ENCODE measurements at places on chromosomes 11 and 22.
A peak's percentile ranks its signal among the peaks of the same experiment; 100 is the strongest.

DNA sequence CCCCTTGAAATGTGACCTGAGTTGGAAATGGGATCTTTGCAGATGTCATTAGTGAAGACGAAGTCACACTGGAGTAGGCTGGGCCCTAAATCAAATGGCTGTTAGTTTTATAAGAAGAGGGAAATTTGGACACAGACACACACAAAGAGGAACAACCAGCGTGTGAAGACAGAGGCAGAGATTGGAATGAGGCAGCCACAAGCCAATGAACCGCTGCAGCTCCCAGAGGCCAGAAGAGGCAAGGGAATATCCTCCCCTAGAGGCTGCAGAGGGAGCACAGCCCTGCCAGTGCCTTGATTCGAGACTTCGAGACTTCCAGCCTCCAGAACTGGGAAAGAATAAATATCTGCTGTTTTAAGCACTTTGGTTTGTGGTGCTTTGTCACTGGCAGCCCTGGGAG is 484.5 kb downstream of the MN1 start:
- DNase-seq = no peak

GRCh38 chr11:64232182-64232966 is 2.0 kb upstream of the VEGFB start:
- DNase-seq = no peak

DNA sequence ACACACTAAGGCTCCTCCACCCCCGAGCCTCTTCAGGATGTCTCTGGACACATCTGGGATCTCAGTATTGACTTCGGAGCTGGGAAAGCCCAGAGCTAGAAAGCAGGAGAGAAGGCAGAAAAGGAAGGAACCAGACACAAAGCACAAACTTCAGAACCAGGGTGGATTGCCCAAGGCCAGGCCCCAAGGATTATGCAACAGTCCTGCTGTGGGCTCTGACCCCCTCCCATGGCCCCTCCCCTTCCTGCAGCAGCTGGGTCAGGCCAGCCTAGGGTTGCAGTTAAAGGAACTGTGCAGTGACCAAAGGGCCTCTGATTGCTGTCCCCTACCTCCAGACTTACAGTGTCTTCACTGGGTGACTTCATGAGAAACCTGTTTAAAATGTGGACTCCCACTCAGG is 5.3 kb downstream of the KCNE3 start:
- no peak for DNase-seq

DNA sequence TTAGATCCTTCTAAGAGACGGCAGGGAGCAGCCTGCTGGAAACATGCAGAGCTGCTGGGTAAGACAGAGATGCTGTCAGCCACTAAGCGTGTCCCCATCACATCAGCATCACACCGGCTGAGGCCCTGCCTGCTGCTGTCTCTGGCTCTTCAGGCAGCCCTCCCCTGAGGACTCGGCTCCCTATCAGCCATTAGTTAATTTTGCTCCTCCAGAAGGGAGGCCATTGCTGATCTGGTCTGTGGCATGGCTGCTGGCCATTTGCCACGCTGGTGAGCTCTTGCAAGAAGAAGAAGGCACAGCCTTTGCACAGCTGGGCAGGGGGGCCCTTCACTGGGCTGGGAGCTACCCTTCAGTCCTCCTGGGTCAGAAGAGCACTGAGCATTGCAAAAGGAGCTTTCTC is 131.2 kb upstream of the PARVA start:
- no peak for DNase-seq

- no peak for DNase-seq
Observed at GRCh38 chr22:46737105-46737975, 712 bp downstream of the CERK start.

DNA sequence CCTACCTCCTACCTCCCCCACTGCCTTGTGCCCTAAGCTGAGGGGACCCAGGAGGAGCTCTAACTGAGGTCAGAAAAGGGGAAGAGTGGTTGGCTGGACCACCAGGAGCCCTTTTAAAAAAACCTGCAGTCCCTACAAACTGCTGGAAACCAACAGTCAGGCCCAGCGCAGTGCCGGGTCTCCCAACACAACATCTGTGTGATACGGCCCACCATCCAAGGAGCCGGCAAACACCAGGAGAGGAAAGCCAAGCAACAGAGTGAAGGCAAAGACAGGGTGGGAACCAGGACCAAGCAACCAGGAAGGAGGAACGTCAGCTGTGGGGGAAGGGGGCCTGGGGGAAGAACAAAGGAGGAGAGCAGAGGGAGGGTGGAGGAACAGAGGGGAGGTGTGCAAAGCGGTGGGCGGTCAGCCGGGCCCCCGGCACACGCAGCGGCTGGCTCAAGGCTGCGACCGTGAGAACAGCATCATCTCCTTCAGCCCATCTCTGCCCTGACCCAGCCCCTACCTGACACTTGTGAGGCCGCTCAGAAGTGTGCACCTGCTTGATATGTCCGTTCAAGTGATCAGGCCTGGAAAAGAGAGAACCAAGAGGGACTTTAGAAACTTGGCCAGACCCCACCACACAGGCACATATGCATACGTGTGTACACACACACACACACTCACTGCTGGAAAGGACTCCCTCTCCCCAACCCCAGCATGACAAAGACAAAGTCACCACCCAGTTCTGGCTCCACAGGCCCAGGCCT is 3.6 kb downstream of the PATZ1 start:
- no peak for DNase-seq

DNA sequence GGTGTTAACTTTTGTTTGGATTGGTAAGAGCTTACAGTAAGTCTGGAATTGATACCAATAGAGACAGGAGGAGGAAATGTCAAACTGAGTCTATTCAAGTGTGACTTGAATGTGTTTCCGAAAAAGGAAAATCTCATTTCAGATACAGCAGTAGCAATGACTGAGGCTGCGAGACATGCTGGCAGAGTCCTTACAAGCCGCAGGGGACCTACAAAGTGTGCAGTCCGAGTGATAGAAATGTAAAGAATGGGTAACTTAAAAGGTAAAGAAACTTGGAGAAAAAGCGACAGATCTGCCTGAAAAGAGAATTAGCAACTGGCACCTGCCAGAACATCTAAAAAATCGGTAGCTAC is 444 bp downstream of the CWF19L2 start:
- no peak for DNase-seq

DNA sequence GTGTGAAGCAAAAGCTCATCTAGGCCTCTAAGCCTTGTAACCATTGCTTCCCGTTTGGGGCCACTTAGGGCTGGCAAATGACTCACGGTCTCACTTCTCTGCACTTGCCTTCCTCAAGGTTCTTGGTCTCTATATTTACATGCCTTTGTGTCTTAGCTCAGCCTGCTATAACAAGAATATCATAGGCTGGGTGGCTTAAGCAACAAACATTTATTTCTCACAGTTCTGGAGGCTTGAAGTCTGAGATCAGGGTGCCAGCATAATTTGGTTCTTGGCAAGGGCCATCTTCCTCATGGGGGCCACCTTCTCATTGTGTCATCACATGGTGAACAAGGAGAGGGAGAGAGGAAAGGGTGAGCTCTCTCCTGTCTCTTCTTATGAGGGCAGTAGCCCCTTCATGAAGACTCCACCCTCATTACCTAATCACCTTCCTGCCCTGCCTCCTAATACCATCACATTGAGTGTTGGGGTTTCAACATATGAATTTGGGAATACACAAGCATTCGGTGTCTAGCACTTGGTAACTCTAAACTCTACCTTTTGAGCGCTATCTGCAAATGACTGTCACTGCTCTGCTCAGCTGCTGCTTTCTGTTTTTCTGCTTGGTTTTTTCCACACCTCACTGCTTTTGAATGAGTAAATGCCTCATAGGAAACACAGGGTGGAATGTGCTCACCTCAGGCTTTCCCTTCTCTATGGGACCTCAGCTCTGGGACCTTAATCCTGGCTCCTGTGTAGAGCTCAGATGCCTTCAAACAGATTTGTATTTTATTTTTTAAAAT is 16.2 kb upstream of the ME3 start:
- DNase-seq = no peak

DNA sequence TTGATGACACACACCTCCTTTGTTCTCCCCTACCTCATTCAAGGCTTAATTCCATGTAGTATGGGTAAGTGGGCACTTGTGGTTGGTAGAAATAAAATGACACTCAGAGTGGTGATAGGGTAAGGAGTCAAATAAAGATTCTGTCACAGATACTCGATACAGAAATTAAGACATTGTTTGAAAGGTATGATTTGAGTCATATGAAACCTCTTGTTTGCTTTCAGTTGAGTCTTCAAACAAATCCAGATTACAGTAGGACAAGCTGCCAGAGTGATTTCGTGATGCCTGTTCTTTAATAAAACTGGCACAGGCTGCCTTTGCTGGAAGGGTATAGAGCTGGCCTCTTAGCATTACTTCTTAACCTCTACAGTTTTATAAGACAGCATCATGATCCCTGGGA is 182.4 kb downstream of the SPON1 start:
- no peak for DNase-seq

GRCh38 chr11:66328031-66328301 is 8.3 kb downstream of the RIN1 start:
- peak; percentile 27 for DNase-seq

DNA sequence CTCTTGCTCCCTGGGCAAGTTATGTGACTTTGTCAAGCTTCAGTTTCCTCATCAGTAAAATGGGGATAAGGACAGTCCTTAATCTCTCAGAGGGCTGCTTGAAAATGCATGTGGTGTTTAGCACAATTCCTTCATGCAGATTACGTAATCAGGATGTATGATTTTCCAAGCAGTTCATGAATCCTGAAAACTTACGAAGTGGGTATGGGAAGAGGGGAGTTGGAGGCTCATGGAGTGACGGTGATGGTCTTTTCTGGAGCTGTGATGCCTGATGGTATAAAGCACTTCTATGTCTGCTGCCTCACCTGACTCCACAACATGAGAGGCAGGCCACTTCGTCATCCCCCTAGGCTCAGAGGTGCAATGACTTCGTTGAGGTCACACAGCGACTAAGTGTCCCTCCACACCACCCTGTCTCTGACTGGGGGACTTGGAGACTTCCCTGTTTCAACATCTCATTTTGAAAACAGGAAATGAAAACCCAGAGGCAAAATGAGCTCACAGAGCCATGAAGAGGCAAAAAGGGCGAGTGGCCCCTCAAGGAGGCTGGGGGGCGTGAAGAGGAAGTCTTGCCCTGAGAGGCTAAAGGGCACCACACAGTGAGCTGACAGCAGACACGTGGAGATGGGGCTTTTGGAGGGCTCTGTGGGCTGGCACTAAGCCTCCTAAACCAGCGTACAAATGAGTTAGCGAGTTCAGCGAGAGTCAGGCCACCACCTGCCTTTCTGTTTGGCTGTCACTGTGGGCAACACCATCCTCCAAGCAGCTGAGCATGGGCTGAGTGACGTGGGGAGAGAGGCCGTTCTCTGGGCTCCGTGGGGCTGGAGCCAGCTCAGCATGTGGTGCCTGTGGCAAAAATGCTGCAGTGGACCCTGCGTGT is 10.1 kb downstream of the MCM5 start:
- no peak for DNase-seq

GRCh38 chr11:1152316-1153104 is 5.2 kb upstream of the MUC5AC start:
- DNase-seq = no peak

- DNase-seq = no peak
Observed at GRCh38 chr11:19323502-19323901, 82.8 kb upstream of the E2F8 start.

DNA sequence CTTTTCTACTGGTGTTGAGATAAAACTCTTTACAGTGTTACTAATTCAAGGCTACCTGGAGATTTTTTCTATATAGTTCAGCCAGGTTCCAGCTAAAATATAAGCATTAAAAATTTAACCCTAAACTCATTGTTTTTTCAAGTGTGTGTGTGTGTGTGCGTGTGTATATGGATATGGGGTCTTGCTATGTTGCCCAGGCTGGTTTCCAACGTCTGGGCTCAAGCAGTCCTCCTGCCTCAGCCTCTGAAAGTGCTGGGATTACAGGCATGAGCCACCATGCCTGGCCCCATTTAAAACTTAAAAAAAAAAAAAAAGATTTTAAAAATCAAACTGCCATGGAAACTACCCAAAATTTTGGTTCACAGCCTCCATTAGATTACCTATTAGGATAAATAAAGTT is 4.5 kb upstream of the PES1 start:
- DNase-seq = no peak

- DNase-seq = no peak
Observed at GRCh38 chr22:44146088-44146861, 34.5 kb upstream of the PARVG start.

GRCh38 chr11:13228572-13228971 is 49.0 kb upstream of the BMAL1 start:
- no peak for DNase-seq

DNA sequence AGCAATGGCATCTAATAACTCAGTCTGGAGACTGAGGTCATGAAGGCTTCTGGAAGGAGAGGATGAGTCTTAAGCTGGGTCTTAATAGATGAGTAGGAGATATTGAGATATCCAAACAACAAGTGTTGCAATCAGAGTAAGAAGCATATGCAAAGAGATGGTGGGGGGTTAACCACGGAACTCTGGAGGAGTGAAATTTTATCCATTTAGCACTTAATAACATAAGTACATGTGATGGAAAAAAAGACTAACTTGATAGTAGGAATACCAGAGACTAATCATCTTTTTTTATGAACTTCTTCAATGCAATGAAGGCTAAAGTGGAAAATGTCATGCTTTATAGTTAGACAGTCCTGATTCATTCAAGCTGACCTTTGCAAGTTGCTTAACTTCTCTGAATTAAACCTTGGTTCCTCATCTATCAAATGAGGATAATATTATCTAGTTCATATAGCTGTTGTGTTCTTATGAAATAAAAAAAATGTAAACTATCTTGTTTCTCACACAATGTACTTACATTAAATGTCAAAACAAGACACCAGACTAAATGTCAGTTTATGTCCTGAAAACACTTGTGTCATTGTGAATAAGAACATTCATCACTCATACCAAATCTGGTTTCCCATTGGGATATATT is 403.1 kb upstream of the CCDC90B start:
- peak; percentile 73 for DNase-seq

DNA sequence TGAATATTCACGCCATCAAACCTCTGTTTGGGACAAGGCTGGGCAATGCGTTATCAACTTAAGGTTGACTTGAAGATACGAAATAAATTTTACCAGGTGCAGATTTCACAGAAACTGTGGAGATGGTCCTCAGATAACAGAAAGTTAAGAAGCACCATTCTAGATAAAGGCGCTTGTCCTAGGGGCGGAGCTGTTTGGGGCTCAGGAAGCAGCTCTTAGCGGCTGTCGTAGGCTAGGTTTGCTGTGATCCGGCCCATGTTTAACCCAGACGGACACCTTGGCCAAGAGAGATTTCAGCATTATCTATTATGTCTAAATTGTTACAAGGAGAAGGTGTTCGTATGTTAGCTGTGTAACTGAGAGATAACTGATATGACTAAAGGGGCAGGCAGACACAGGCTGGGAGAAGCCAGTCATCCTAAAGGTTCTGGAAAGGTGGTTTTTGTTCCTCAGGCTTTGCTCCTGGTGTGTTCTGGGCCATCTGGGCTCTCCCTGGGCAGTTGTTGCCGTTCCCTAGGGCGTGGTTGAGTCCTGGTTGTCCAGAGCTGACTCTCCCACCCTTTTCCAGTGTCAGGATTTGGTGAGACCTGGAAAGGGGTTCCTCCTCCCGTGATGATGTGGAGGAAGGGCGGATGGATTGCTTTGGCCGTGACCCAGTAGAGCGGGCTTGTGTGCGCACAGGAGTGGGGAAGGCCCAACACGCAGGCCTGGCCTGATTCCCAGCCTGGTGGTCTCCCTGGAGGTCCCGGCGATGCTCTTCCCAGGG is 25.8 kb downstream of the TPCN2 start:
- no peak for DNase-seq

- peak; percentile 85 for DNase-seq
Observed at GRCh38 chr11:28838741-28839140, 730.6 kb downstream of the METTL15 start.

- no peak for DNase-seq
Observed at GRCh38 chr22:47152236-47152635, 389.8 kb downstream of the TBC1D22A start.
